CD4-positive, alpha-beta memory T cell (primary cell): ENCODE measurements at places on chromosomes 16 and 17.

- DNase-seq, result no peak
Observed at GRCh38 chr17:7875804-7876370, 12.7 kb upstream of the CHD3 start.

DNA sequence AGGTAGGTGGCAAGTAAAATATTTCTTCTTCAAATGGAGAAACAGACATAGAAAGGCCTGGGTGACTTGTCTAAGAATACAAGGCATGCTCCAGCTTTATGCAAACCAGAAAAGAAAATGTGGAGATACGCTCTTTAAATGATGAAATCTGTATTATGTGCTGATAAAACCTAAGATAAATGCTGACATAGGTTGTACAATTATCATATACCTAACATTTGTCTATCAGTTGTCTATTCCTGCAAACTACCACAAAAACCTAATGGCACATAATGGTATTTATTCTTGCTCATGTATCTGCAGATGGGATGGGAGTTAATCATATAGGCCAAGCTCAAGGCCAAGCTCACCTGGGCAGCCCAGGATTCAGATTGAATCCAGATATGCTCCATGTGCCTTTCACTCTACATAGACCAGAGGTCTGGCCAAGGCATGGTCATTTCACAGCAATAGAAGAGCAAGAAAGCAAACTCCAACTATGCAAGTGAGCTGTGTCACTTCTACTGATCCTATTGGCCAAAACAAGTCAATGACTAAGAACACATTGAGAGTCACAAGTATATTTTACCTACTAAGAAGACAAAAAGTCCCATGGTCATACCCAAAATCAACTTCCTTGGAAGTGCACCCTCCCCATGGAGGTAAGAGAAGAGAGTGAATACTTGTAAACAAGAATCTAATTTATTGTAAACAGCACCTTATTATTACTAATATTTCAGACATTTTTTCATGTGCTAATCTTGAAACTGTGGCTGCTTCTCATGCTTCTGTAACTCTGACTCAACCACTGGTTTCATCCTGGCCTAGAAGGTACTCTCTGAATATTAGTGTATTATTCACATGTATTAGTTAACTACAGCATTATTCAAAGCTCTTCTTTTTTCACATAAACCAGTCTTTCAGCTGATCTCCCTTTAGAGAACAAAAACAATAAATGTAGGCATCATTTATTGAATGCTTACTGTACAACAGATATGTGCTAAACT is 270.7 kb upstream of the SOX9 start:
- DNase-seq, result no peak

DNA sequence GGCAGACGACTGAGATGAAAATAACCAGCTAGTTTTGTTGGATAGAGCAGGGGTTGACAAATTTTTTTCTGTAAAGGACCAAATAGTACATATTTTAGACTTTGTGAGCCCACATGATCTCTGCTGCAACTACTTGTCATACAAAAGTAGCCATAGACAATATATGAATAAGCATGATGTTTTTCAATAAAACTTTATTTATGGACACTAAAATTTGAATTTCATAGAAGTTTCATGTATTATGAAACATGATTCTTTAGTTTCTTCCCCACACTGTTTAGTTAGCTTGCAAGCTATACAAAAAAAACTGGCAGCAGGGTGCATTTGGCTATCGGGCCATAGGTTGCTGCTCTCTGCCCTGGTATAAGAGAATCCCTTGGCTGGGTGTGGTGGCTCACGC is 56.6 kb downstream of the LYRM1 start:
- DNase-seq, result no peak

DNA sequence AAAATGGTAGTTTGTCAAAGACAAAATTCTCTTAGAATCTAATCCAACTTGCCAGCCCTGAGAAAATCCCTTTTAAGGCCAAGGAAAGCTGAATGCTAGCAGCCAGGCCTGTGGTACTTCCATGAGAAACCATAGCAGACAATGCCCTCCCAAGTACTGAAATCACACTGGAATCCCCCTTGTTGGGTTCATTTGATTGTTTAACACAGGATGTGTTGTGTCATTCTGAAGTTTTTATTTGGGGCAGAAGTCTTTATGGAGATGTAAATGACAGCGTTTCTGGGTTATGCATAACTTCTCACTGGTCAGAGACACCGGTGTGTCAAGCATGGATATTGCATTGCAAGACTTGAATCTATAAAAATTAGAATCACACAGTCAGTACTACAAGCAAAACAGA is 6.0 kb upstream of the ARL2BP start:
- DNase-seq, result no peak

DNA sequence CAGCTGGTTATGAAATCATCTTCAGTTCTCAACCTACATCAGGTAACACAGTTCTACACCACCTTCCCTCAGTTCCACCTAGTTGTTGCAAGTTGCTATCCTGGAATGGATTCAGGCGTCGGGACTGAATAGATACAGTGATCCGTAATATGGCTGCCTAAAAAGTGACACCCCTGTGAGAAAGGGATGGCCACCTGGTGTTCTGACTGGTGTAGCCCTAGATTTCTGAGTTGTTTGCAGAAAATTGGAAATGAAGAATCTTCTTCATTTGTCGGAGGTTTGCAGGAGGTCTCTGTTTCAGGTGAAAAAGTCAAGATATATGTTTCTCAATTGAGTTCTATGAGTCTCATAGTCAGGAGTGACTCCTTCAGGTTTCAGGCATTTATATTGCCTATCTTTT is 225.8 kb upstream of the ELAC2 start:
- no peak for DNase-seq

DNA sequence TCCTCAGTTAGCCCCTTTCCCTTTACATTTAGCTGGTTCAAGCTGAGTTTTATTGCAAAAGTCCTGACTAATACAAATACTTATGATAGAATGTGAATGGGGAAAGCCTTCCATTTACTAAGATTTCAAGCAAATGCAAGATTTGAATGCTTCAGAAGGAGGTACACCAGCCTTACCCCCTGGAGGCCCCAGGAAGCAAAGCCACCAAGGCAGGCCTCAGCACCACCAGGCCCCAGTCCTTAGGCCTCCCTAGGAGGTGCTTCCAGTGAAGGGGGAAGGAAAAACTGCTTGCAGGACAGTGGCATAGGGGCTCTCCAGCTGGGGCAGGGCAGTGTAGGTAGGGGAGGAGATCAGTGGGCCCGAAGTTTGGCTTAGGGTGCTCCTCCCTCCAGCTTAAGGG is 7.3 kb upstream of the PRPSAP2 start:
- DNase-seq, result no peak

DNA sequence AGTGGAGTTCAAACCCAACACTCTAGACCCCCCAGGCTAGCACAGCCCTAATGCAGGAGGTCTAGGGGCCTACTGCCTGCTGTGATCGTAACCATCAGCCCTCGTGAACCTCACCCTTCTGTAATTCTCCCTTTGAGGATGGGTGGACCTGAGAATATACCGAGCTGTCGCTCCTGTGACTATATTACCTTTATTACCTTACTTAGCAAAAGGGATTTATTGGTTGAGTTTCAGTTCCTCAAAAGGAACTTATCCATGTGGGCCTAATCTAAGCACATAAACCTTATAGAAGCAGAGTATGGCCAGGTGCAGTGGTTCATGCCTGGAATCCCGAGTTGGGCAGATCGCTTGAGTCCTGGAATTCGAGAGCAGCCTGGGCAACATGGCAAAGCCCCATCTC is 19.2 kb upstream of the EMP2 start:
- no peak for DNase-seq

DNA sequence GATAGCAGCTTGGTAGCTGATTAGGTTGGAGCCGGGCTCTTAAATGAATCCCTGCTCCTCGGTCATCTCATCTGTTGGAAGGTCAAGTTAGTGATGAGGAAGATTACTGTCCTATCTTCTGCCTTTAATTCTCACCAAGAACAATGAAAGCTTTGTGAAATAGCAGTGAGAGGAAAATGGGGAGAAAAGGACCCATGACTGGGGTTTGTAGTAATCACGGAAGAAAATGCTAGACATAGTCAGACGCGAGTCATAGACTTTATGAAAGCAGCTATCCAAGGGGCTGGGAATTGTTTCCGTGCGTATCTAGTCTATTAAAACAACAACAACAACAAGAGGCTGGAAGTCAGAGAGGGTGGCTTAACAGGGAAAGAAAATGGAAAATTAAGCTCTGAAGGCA is 18.3 kb downstream of the PIK3R5 start:
- no peak for DNase-seq

DNA sequence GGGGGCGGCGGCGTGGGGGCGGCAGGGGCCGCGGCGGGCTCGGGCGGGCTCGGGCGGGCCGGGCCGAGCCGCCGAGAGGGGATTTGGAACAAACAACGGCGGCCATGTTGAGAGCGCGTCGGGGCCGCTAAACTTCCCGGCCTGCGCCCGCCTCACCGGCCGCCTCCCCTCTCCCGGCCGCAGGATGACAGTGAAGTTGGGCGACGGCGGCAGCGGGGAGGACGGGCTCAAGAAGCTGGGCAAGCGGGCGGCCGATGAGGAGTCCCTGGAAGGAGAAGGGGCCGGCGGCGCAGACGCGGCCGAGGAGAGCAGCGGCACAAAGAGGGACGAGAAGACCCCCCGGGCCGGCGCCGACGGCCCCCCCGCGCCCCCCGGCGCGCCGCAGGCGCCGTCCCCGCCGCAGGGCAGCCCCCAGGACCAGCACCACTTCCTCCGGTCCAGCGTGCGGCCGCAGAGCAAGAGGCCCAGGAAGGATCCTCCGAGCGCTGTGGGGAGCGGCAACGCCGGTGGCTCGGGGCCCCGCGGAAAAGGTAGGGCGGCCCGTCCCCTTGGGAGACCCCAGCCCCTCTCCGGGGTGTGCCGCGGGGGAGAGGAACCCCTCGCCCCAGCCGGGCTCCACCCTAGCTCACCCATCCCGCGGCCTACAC is 2.4 kb downstream of the CRAMP1 start:
- no peak for DNase-seq

GRCh38 chr17:43914451-43914850 is 7.1 kb upstream of the MPP2 start:
- no peak for DNase-seq

DNA sequence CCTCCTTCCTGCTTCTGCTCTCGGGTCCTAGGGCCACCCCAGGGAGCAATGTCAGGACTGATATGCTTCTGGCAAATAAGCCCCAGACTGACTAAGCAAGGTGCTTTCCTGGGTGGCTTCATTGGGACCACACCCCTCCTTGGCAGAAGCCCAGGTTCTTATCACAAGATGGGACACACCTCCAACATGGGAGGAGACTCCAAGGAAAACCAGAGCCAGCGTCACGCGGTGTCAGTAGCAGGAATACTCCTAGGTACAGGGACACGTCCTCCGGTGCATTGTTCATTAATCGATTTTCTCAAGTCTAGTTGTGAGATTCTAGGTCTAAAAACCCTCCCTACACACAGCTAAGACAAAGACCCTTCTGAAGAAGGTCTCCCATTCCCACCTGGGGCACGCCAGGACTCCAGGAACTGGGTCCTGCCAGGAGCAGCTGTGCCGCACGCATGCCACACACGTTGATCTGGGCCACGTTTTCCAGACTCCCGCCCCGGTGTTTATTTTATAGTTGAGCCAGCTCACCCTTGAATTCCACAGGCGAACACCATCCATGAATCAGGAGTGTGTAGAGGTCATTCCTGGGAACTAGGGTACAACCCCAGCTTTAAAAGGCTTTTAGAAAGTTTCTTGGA is 30.8 kb downstream of the FA2H start:
- no peak for DNase-seq

DNA sequence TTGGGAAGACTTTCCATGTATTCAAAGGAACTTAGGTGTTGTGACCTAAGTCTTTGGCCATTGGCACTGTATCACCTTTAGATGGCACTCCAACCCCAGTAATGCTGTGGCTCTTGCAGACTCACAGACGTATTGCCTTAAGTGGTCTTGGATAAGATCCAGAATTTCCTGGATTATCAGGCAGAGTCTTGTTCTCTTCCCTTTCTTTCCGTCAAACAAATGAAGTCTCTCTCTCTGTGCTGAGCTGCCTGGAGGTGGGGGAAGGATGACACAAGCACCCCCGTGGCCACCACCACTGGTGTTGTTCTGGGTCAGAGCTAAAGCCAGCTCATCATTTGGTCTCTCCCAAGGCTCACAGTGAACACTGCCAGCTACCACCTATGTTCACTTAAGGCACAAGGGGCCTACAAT is 789.9 kb upstream of the KIF2B start:
- no peak for DNase-seq

GRCh38 chr17:51152766-51153209 is 571 bp upstream of the NME1 start:
- DNase-seq, result no peak

DNA sequence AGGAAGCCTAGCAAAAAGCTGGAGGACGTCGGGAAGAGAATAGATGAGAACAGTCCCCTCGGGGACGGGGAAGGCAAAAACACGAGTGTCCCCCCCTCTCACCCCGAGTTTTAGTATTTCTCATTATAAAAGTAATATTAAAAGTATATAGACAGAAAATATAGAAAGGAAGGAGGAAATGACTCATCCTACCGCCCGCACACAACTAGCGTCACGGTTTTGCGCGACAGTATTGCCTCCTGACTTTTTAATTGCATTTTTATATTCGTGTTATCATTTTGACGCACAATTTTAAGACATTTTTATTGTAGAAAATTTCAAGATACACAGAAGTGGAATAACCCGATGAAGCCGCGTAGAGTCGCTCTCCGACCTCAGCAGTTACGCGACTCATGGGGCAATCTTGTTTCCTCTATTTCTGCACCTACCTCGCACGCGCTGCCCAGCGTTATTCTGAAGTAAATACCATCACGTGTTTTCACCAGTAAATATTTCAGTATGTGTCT is 652 bp upstream of the SLC25A19 start:
- peak; percentile 69 for DNase-seq

- DNase-seq, result no peak
Observed at GRCh38 chr16:51034481-51035109, 116.5 kb downstream of the SALL1 start.

DNA sequence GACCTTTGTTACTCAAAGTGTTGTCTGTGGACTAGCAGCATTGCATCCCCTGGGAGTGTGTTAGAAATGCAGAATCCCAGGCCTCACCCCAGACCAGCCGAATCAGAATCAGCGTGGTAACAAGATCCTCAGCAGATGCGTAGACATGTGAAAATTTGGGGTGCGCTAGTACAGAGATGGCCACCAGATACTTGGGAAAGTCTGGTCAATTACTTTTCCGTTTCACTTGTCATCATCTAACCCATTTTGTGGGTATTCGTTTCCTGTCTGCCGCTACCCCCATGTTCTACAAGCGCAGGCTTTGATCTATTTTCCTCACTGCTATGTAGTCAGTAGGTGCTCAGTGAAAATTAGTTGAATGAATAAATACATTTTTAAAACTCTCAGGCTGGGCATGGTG is 33.1 kb upstream of the HERPUD1 start:
- DNase-seq, result peak; percentile 3
